ENCODE measurements at places on chromosomes 3 and 15.

GRCh38 chr3:132256989-132257388 lies 60.2 kb upstream of the ACP3 start:
- DNase-seq = no peak

DNA sequence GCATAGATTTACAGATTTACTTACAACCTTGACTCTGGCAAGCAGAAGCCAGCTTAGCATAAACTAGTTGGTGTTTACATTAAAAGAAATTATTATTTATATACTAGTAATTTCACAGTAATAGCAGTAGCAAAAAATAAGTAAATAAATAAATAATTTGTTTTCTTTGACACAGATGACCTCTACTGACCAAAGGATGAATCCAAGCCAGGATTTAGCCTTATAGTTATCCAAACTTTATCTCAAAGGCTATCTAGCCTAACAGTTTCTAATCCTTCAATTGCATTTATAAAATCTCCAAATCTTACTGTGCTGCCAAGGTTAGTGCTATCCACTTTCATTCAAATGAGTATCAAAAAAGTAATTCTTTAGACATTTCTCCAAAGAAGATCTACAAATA lies 64.3 kb downstream of the FRMD5 start:
- no peak for DNase-seq

DNA sequence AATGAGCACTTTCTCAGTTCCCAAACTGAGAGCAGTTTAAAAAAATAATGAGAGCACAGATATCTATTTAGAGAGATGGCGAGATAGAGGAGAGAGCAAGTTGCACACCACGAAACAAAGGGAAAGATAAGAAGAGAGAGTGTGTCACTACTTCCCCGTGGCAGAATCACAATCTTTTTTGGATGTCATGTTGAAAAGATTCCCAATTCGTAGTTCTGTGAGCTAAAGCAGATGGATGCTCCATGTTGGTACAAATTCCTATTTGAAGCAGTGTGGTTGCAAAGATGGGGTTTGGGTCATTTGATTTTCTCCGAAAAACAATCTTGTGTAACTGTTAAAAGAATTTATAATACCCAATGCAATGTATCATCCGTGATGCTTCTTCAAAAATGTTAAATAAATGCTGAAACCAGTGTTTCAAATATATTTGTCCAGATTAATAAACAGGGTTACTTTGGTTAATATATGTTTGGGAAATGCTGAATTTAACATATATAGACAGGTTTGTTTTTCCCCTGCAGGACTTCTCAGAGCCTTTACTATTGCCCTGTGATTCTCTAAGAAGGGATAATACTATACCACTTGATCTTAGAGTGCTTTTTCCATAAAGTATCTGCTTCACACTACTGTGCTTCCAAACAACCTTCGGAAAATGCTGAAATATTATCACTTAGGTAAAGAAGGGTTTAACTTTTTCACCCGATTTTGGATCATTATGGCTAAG lies 128.5 kb downstream of the MDFIC2 start:
- no peak for DNase-seq

DNA sequence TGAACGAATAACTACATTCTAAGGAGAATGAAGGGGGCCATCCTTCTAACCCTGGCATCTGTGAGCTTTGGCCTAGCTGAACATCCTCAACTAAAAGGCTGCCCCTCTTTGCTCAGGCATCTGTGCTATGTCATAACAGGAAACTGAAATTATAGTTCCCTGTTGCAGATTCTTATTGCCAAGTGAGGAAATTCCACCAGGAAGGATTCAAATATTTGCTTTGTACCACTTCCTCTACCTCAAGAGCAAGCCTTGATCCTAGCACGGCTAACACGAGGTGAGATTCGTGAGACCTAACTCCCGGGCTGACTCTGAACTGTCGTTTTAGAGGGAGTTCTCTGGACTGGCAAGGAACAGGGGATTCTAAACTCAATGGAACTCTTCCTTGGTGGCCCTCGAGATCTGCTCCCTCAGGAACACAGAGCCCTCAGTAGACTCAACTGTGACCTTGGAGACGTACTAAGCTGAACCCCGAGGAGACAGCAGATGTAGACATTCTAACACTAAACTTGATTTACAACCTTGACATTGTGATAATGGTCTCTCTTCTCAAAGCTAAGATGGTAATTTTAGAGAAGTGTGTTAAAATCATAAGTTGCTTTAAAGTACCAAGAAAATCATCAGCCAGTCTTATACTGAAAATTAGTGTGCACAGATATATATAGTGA lies 4.2 kb downstream of the SPG21 start:
- no peak for DNase-seq

GRCh38 chr3:71428841-71429596 lies 154.5 kb downstream of the FOXP1 start:
- no peak for DNase-seq

GRCh38 chr15:60584355-60584998 lies 105.5 kb upstream of the ICE2 start:
- no peak for DNase-seq

DNA sequence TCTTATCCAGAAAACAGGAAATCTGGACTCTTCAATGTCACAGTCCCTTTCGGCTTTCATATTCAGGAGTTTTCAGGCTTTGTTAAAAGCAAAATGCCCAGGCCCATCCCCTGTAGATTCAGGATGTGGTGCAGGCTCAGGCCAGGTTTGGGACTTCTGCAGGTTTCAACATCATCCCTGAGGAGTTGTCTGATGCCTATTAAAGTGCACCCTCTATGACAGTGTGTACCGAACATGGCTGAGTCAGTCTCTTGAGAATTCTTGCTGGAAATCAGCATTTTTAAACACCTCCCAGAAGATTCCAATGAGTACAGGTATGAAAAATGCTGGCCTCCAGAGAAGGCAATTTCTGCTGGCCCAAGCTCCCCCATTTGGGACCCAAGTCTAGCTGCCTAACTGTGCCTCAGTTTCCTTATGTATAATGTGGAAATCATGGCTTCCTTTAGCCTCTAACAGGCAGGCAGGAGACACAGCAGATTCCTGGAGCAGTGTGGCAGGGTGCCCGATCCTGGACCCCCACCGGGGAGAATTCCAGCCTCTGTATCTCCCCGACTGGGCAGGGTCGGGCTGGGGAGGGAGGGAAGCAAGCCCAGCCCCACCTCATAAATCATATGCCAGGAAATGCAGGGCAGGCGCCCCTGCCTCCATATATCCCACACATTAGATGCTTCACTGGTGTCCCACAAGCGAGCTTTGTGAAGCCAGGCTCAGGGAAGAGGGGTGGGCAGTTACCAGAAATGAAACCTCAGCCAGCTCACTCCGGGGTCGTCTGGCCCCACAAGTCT lies 44.4 kb upstream of the SLC6A11 start:
- DNase-seq = no peak

- no peak for DNase-seq
Observed at GRCh38 chr15:68794863-68795262, 25.8 kb downstream of the ANP32A start.

DNA sequence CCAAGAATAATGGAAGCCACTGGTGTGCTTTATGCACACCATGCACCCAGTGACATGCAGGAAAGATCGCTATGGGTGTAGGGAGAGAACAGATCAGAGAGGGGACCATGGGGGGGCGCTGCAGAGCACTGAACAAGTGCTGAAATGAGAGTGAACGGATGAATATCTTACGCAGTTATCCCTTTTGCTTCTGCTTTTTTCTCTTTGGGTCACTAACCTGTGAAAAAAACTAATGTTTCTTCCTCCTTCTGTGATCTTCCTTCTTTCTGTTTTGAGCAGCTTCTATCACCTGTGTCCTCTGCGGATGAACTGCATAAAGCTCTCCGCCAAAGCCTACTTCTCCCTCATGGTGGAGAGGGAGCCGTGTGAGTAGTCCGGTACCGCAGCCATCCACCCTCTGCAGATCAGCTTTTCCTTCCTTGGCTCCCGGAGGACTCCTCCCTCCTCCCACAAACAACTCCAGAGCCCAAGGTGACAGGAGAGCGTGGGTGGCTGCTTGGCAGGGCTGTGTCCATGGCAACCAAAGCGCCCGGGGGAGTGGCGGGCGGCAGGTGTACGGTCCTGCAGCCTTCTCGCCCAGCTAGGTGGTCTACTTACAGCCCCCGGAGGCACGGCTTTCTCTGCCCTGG lies 106.2 kb downstream of the DGKG start:
- no peak for DNase-seq

GRCh38 chr15:41840673-41841072 lies 2.0 kb downstream of the PLA2G4B start:
- DNase-seq = no peak

DNA sequence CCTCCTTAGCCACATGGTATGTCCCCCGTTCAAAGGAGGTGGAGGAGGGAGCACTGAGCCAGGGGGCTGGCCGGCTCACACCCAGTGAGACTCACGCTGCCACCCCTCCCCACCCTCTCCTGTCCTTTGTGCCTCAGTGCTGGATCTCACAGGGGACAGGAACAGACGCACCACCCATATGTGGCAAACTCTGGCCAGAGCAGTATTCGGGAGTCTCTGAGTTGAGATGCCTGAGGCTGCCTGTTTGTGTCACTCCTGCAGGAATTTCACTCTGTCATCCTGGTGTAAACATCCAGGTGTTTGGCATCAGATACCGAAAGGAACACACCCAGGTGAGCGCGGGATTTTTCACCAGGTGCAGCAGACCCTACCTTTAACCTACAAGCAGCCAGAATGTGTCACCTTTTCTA lies 25.7 kb downstream of the RGMA start:
- DNase-seq = no peak

DNA sequence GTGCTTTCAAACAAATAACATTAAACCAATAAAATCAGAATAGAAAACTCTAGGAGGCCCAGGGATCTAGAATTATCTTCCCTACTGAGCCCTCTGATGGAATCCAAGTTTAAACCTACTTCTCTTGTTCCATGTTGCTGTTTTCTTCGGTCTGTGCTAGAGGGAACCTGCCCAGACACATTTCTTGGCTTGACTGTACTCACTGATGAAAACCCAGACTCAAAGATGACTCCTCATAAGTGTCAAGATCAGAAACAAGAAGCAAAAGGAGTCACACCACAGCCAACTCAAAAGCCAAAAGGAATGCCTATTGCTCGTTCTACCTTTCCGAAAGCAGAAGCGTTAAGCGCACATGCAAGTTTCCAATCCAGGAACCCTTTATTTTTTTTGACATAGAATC lies 31.6 kb downstream of the SCAP start:
- DNase-seq = no peak

DNA sequence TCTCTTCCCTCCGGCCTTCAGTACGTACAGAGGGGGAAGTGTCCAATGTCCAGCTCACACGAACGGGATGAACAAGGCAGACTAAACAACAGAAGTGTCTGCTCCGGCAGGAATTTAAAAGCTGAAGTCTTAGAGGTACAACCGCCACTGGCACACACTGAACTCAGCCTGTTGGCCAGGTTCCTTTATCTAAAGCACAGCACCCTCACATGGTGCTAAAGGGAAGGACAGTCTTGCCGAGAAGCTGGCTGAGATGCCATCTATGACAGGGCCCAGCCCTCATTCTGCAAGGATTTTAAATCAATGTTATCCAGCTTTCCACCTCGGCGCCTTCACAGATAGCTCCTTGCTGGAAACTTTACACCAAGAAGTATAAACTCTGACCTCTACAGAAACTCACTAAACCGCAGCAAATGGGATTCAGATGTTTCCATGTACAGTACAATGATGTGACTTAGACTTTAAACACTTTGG lies 2.8 kb downstream of the ADAMTS17 start:
- no peak for DNase-seq

DNA sequence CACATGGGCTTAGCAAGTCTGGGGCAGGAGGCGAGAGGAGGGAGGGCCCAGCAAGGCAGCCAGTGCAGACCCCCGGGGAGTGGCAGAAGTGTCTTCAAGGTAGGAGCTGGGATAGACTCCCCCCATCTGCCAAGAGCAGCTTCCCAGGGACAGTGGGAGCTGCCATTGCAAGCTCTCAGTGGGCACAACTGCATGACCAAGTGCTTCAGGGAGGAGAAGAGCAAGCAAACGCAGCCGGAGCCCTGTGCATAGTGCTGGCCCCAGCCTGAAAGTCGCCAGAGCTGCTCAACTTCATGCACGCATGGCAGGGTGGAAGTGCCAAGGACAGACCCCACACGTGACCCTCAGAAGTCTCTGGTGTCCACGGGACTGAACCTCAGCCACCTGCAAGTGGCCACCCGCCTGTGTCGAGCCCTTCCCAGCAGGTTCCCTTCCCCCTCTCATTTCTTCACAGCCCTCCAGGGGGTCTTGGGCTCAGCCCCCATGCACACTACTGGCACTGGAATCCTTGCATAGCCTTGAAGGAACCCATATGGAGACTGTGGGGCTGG lies 89.4 kb downstream of the PLXNA1 start:
- no peak for DNase-seq

GRCh38 chr3:31234145-31234544 lies 298.6 kb upstream of the STT3B start:
- DNase-seq = no peak

DNA sequence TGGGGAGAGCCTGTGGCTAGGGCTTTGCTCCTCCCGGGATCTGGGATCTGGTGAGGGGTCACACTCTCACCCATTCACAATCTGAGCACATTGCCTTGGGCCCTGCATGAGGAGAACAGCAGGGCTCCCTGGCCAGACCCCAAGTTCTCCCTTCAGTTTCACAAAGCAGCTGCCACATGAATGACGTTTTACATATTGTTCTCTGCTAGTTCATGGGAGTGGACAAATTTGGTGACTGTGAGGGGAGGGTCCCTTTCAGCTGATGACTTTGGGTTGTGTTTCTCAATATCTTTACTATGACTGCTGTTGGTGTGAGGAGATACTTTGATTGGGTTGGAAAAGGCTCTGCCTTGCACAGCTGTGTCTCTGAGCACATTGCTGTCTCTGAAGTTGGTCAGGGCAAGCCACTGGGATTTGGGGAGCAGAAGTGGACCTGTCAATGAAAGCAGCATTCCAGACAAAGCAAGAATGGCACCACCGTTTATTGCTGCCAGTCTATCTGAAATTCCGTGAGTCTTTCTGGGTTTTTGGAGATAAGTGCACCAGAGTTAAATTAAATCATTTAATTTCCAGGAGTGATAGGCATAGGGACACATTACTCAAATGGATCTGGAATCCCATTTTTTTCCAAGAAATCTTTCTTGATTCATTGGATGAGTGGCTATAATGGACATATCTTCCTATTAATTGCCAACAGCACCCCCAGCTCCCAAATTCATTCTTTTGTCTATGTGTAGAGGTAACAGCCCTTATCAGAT lies 10.3 kb downstream of the TIMP4 start:
- no peak for DNase-seq

GRCh38 chr3:29822071-29822470 lies 541.2 kb downstream of the RBMS3 start:
- DNase-seq = no peak

DNA sequence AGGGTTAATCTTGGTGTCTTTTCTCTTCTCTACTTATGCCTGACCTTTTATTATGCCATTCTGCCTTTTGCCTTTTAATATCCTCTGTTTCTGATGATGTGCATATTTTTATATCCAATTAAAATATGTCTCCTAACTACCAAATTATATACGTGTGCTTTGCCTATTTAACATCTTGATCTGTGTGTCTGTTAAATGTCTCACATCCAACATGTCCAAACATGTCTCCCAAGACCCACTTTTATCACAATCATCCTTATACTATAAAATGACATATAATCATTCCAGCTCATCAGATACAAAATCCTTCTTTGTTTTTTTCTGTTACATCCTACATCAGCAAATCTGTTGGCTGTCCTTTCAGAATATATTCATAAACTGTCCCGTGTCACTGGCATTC lies 539.5 kb downstream of the ZPLD1 start:
- DNase-seq = no peak

- DNase-seq = no peak
Observed at GRCh38 chr3:190305406-190305805, 16.8 kb downstream of the CLDN1 start.
